WTC11 (cell line): ENCODE measurements at places on chromosomes 3 and 15. TPM values are rescaled to one million over a fixed set of nuclear protein-coding genes. Genes with fewer than 3 reads are reported as not detected.
A peak's percentile ranks its signal among the peaks of the same experiment; 100 is the strongest.

The BCHE gene
- 1.7 to 2.3 TPM (median 2.2 TPM) in 3 replicates for total RNA-seq

The C3orf70 gene
- total RNA-seq = 0.64 to 0.70 TPM (median 0.69 TPM) in 3 replicates

The DAZL gene
- 3.3 to 4.3 TPM (median 3.9 TPM) in 3 replicates for total RNA-seq

The FSD2 gene
- not detected in 3 replicates for total RNA-seq

The TEX55 gene
- not detected in 3 replicates for total RNA-seq

The SLC22A13 gene
- 0.16 to 0.42 TPM (median 0.30 TPM) in 3 replicates for total RNA-seq

DNA sequence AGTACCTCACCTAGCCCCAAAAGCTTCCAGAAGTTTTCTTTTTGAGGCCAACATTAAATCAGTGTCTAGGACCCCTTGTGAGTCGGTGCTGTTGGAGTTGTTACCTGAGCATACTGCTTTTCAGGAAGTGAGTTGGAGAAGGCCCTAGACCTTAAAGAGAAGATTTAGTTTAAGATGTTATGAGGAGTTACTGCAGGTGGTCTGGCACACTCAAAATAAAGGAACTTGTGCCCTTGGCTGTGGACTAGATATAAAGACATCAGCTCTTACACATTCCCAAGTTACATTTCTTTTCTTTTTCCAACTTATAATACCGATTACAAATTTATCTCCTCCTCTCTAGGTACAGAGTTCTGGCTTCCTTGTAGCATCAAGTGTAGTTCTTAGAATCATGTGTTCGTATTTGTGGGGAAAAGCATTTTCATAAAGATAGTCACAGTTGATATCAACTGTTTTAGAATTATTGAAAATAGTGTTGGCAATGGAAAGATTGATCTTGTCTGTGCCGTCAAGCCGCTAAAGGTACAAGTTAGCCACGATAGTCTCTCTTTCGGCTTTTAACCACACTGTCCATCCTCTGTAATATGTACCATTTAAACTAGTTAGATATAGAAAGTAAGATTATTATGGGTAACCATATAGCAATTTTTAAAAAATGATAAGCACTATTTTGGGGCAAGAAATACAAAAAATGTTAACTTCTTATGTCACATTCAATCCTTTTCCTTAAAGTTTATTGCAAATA, 8.6 kb downstream of the ZIC1 start:
- H3K4me1 ChIP-seq = peaks cover 86% of the 10 kb centered on the region
- no peak for DNase-seq
- H3K27ac ChIP-seq = no peak overlapping the region
- H3K27me3 ChIP-seq = peaks cover 99% of the 10 kb centered on the region

DNA sequence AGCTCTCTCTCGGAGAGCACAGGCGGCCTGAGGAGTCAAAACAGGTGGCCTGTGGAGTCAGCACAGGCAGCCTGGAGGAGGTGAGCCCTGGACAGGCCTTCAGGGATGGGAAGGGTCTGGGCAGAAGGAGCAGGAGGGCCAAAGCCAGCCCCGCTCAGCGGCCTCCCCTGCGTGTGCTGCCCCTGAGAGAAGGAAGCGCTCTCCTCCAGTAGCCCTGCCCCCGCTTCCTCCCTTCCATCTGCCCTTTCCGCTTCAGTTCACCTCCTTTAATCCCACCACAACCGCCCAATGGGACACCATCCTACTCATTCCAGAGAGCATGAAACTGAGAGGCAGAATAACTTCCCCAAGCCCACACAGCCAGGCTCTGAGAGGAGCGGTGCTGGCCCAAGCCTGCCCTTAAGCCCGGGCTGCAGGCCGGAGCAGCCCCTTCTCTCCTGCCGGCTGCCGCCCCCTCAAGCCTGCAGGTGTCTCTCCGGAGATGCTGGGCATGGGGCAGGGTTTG, 3.2 kb upstream of the NR2E3 start:
- peak overlapping the region; percentile 87; the same call in 1 of the 2 replicates for H3K27ac ChIP-seq
- peaks cover 48% of the 10 kb centered on the region for H3K4me1 ChIP-seq
- DNase-seq = peak; percentile 43
- peak overlapping the region; percentile 60 for H3K4me3 ChIP-seq
- H3K36me3 ChIP-seq = no peaks in the 10 kb centered on the region

DNA sequence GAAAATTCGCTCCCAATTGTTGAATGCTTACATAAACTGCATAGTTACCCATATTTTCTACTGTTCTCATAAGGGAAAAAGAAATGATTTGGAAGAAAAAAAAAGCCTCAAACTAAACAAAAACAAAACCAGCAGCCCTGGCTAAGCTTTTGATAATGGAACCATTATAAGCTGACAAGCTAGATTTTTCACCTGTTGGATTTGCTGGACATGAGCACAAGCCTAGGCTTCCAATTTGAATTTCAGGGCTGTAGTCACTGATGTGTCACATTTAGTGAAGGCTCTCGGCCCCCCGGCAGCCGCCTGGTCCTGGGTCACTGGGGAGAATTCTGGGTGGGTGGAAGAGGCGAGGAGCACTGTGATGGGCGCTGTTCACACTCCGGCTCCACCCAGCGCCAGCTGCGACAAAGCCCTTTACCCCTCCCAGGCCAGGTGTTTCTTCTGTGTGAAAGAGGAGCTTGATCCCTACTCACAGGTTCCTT, 4.6 kb downstream of the FBXL22 start:
- H3K4me1 ChIP-seq = peaks cover 21% of the 10 kb centered on the region
- H3K27ac ChIP-seq = no peak overlapping the region
- no peak for DNase-seq
- no peaks in the 10 kb centered on the region for H3K36me3 ChIP-seq
- peak overlapping the region; percentile 83 for H3K4me3 ChIP-seq

The AHSG gene
- 1.5 to 1.9 TPM (median 1.8 TPM) in 3 replicates for total RNA-seq

The TRAT1 gene
- total RNA-seq = 0.11 TPM in 2 of 3 replicates, not detected in the other

DNA sequence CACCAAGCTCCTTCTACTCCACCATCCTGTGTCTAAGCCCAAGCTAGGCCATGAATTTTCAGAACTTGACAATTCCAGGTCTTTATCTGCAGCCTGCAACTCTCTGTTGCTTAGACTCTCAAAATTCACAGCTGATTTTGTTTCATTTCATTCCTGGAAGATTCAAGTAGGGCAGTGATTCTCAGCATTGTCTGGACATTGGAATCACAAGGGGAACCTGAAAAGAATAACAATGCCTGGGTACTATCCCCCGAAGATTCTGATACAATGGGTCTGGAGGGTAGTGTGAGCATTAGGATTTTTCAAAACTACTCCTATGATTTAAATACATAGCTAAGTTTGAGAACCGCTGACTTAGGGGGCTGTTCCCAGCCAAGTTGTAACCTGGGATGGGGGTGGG, 534.7 kb upstream of the IL12A start:
- H3K4me1 ChIP-seq = peaks cover 11% of the 10 kb centered on the region
- peak overlapping the region; percentile 20; the same call in 1 of the 2 replicates for H3K27ac ChIP-seq
- H3K27me3 ChIP-seq = no peaks in the 10 kb centered on the region; the same call in 1 of the 2 replicates

GRCh38 chr3:120451272-120451761, 525 bp upstream of the FSTL1 start:
- H3K36me3 ChIP-seq = peaks cover 7% of the 10 kb centered on the region
- H3K27me3 ChIP-seq = no peaks in the 10 kb centered on the region; the same call in 1 of the 2 replicates
- H3K4me3 ChIP-seq = peak overlapping the region; percentile 75
- H3K4me1 ChIP-seq = peaks cover 49% of the 10 kb centered on the region

- H3K36me3 ChIP-seq = no peaks in the 10 kb centered on the region
- H3K27ac ChIP-seq = no peak overlapping the region
- peaks cover 7% of the 10 kb centered on the region for H3K4me1 ChIP-seq
- H3K4me3 ChIP-seq = no peak overlapping the region
Observed at GRCh38 chr3:175294793-175295192, 435.7 kb downstream of the NAALADL2 start.

- H3K4me3 ChIP-seq = no peak overlapping the region
- peaks cover 40% of the 10 kb centered on the region for H3K36me3 ChIP-seq
- H3K27me3 ChIP-seq = no peaks in the 10 kb centered on the region
- H3K27ac ChIP-seq = no peak overlapping the region
- H3K4me1 ChIP-seq = no peaks in the 10 kb centered on the region
Observed at GRCh38 chr3:51283421-51283820, 101.7 kb upstream of the MANF start.

The NRG4 gene
- total RNA-seq = 0.18 to 0.55 TPM in 2 of 3 replicates, not detected in the other

DNA sequence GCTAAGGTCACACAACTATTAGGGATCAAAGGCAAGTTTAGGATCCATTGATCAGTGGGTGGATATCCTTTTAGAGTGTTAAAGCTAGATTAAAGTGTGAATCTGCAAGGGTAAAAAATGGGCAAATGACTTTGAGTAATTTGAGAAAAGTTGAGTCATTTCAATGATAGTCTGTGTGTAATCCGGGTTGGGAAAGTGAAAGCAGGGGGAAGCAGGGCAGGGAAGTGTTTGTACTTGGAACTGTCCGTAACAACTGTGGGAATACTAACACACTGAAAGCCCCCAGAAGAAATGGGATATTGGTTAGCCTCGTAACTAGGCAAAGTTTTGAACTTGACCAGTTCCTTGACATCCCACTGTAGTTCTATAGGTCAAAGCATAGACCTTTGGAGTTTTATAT, 187.2 kb upstream of the SLITRK3 start:
- no peak overlapping the region for H3K27ac ChIP-seq
- no peaks in the 10 kb centered on the region for H3K27me3 ChIP-seq
- H3K4me1 ChIP-seq = no peaks in the 10 kb centered on the region
- no peak overlapping the region for H3K4me3 ChIP-seq
- no peaks in the 10 kb centered on the region for H3K36me3 ChIP-seq

DNA sequence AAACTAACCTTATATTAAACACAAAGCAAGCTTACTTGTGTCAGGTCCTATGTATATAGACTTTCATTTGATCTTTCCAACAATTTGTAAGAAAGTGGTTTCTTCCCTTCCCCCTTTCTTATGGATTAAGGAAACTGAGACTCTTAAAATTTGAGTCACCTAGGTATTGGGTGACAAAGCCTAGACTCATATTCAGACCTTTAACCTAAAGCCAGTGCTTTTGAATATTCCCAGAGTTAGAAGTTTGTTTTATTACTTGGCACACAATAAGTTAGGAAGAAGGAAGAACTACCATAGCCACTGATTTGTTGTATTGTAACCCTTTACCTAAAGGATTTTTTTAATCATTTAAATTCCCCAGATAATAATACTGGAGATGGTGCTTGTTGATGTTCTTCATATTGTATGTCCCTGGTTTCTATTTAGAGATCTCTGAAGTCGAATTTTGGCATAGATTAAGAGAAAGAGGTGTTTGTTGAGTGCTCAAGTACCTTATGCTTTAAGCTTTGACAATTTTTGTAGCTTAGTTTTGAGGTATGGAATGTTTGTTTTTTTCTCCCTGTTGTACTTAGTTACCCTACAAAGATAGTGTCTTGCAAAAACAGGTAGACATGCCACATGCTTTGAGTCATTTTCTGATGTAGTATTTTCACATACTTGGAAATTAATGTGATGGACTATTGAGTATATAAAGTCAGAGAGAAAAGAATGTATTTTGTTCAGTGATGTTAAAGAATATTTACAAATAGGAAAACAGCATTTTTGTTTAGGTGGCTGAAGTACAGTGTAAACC, 11.2 kb downstream of the TSC22D2 start:
- H3K36me3 ChIP-seq = no peaks in the 10 kb centered on the region; the same call in 1 of the 2 replicates
- no peaks in the 10 kb centered on the region for H3K27me3 ChIP-seq
- H3K4me3 ChIP-seq = no peak overlapping the region
- H3K4me1 ChIP-seq = peaks cover 25% of the 10 kb centered on the region
- H3K27ac ChIP-seq = no peak overlapping the region

GRCh38 chr15:45148076-45149059, 18.6 kb downstream of the DUOX1 start:
- peaks cover 11% of the 10 kb centered on the region for H3K27me3 ChIP-seq
- H3K36me3 ChIP-seq = no peaks in the 10 kb centered on the region
- no peak overlapping the region for H3K4me3 ChIP-seq
- DNase-seq = no peak
- peaks cover 3% of the 10 kb centered on the region; the same call in 1 of the 2 replicates for H3K4me1 ChIP-seq

The OPA1 gene
- total RNA-seq = 64.6 to 84.7 TPM (median 77.6 TPM) in 3 replicates

DNA sequence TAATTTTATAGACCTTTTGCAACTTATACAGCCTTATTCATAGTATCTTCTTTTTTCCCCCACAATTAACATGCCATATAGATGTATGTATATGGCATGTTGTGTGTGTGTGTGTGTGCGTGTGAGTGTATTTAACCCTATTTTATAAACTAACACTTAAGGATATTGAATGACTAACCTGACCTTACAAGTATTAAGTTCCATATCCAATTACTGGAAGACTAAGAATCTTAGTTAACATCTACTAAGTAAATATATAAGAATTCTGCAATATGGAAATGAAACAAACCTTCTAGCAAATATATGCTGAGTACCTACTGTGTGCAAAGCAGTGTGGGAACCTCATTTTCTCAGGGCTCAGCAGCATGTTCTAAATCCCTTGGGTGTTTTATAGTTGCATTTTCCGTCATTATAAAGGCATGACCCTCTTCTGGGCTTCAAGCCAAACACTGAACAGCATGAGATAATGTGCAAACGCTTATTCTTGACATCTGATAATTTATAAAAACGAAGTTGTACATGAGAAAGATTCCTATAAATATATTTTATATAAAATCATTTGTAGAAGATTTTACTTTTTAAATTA, 105.5 kb downstream of the NLGN1 start:
- H3K36me3 ChIP-seq = peaks cover 7% of the 10 kb centered on the region; the same call in 1 of the 2 replicates

DNA sequence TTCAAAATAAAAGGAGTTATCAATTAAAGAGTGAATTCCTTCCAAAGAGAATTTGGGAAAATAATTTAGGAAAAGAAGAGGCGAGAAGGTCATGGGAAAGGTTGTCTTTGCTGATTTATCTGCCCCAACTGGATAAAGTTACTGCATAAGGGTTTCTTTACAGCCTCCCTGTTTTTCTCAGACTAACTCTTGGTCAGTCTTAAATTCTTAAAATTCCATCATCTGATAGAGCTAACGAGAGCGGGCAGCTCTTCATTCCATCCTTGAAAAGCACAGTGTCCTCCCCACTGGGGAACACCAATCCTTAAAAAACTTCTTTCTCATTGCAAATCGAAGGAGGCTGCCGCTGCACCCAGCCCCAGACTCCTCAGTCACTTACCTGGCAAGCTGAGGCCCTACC, 107.2 kb downstream of the PGPEP1L start:
- peaks cover 41% of the 10 kb centered on the region for H3K4me1 ChIP-seq
- H3K36me3 ChIP-seq = peaks cover 24% of the 10 kb centered on the region
- peak overlapping the region; percentile 89 for H3K27ac ChIP-seq
- no peaks in the 10 kb centered on the region for H3K27me3 ChIP-seq

DNA sequence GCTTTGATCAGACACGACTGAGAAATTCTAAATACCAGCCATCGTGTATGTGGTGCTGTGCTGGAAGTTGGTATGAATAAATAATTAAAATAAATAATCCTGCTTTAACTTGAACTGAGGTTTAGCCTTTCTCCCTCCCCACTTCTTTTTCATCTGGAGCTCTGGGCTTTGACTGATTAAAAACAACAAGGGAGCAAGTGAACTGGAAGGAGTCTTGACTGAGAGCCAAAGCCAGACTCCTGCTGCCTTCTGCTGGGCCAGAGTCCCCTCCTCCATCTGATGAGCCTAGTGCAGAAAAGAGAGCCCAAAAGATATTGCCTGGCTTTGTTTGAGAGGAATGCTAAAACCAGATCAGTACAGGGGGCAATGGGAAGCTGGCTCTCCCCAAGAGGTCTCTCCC, 96.0 kb downstream of the CCNL1 start:
- peaks cover 42% of the 10 kb centered on the region for H3K4me1 ChIP-seq
- H3K4me3 ChIP-seq = no peak overlapping the region
- no peak overlapping the region for H3K27ac ChIP-seq
- H3K27me3 ChIP-seq = peaks cover 34% of the 10 kb centered on the region
- H3K36me3 ChIP-seq = no peaks in the 10 kb centered on the region
